CD4-positive, alpha-beta T cell treated with Interleukin-10 for 1 hour (primary cell): ENCODE measurements at places on chromosomes 4 and X.

DNA sequence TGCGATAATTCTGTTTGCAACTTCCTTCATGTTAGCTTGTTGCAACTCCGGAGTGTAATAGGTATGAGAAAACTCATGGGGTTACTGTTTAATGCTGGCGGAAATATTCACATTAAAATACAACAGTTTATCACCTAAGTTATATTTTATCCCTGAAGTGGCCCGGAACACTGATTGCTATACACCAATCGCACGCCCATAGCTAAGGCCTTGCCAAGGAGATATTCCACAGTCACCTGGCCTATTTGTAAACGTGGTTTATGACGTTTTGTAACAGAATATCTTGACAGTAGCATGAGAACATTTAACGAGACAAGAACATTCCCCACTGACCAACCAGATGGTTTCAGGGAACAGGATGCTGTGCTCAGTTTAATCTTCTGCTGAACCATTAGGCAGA is 23.2 kb upstream of the FAM90A26 start:
- no peak for DNase-seq

GRCh38 chr4:185255868-185256267 is 46.5 kb downstream of the SNX25 start:
- no peak for DNase-seq

DNA sequence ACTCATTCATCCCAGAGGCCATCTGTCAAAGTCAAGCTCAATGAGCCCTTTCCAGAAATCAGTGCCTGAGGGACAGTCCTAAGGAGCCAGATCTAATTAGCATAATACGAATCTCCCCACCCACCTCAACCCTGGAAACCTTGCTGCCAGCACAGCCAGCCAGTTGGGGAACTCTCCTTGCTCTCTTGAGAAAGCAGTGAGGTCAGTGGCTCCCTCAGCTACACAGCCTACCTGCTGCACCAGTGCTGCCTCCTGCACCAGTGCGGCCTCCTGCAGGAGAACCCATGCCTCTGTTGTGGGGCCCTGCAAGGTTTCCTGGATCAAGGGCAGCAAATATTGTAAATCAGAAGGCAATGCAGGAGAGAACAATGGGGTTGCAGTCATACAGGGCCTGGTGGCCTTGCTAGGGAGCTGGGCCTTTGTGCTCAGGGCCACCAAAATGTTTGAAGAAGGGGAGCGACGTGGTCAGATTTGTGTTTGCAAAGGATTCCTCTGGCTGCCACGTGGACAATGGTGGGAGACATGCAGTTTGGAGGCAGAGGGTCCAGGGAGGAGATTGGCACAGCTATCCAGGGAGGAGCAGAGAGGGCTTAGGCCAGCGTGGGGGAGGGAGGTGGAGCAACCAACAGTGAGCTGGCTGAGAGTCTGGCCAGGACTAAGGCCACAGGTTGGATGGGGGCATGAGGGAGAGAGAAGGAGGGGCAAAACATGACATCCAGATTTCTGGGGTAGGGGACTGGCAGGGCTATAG is 124.3 kb upstream of the MAMLD1 start:
- DNase-seq, result no peak

DNA sequence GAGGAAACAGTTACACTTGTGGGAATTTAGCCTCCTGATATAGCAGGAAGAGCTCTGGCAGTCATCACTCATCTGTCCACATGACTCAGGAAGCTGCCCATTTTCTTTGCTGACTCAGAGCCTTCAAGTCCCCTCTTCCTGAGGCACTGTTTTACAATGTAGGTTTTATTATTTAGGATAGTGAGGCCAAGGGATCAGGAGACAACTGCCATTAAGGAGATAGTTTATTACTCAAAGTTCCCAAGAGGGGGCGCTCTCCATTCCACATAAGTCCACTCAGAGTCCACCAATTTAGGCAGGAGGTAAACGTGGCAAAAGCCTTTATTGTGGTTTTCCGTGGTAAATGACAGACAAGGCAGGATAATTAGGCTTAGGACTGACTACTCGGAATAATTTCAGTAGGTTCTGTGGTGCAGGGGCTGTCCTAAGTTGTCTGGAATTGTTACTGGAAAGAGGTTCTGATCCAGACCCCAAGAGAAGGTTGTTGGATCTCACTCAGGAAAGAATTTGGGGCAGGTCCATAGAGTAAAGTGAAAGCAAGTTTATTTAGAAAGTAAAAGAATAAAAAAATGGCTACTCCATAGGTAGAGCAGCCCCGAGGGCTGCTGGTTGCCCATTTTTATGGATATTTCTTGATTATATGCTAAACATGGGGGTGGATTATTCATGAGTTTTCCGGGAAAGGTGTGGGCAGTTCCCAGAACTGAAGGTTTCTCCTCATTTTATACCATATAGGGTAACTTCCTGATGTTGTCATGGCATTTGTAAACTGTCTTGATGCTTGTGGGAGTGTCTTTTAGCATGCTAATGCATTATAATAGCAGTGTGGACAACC is 96.0 kb upstream of the RAB40AL start:
- DNase-seq, result no peak
